MV-4-11 (cell line): ENCODE measurements at places on chromosomes 6 and 20.

DNA sequence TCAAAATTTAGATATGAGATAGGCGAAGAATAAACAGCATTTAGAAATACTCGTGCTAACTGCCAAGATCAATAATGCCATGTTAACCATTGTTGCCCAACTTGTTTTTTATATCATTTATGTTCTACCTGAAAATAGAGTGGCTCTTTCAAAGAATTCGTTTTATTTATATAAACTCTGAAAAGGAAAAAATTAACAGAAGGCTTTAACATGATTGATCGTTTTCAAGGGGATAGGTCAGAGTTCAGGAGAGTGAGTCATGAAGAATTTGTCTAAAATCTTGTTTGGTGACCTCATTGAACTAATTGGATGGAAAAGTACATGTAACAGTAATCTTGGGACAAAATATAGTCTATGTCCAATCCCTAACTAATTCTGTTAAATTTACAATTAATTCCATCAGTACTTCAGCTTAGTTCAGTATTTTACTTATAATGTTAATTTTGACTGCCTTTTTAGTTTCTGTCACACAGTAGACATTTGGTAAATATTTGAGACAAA is 11.1 kb upstream of the ELOVL2 start:
- no peak for DNase-seq

DNA sequence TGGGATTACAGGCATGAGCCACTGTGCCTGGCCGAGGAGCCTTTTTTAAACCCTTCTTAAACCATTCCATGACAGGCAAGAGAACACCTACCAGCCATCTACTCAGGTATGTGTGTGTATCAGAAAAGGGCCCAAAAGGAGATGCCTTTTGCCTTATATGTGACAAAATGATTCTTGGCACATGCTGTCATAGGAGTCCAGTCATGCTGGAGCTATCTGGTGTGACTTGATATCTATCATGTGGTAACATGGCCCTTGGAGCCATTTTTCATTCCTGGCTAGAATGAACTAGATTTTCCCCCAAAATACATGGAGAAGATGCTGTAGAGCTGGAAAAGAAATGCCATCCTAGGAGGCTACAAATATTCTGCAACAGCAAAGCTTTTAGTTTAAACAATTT is 129.1 kb downstream of the DST start:
- no peak for DNase-seq

- no peak for DNase-seq
These were observed 15.2 kb downstream of the PGBD1 start for GRCh38 chr6:28296520-28297060.

GRCh38 chr6:88725111-88725975 is 238.1 kb downstream of the RNGTT start:
- no peak for DNase-seq

- DNase-seq, result no peak
These were observed 27.7 kb downstream of the IL20RA start for GRCh38 chr6:137017081-137017480.

GRCh38 chr6:129342796-129343195 is 367.2 kb downstream of the ARHGAP18 start:
- DNase-seq, result no peak

DNA sequence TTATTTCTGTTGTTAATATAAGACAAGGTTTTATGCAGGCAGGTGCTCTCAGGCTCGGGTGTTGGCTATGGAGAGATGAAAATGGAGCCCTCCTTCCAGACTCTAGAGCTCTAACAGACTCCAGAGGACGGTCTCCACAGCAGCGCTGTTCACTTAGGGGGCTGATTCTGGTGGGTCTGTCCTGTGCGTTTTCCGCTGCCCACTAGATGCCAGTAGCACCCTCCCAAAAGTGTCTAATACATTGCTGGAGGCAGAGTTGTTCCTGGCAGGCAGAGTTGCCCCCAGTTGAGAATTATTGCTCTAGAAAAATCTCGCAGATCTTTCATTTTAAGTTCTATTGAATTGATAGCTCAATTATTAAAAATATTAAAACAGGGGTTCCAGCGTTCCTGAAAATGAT is 109.9 kb downstream of the MAP3K4 start:
- peak; percentile 4 for DNase-seq

DNA sequence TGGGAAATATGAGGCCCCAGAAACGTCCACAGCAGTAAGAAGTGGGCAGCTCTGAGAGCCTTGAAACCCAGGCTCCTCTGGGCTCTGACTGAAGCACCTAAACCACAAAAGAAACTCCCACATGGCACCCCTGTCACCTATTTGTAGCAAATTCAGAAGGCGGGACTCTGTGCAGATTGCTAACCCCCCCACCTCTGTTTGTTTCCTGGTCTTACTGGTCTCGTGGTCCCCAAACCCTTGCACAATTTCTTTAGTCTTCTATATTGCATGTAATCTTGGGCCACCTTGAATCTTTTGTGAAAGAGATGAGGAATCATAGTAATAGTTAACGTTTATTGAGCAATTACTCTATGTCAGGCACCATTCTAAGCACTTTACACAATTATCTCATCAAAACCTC is 154.3 kb downstream of the PREX1 start:
- peak; percentile 52 for DNase-seq

DNA sequence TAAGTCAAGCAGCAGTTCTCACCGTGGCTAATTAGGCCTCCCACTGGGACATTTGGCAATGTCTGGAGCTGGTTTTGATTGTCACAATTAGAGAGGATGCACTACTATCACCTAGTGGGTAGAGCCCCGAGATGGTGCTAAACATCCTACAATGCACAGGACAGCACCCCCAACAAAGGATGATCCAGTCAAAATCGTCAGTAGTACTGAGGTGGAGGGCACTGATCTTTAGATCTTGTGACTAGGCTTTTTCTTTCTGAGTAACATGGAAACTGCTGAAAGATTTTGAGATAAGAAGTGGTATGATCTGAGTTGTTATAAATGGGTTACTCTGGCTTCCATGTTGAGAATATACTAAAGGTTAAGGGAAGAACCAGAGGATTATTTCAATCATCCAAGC is 12.0 kb downstream of the UBD start:
- DNase-seq, result no peak

GRCh38 chr6:111865909-111866546 is 7.2 kb downstream of the FYN start:
- no peak for DNase-seq

DNA sequence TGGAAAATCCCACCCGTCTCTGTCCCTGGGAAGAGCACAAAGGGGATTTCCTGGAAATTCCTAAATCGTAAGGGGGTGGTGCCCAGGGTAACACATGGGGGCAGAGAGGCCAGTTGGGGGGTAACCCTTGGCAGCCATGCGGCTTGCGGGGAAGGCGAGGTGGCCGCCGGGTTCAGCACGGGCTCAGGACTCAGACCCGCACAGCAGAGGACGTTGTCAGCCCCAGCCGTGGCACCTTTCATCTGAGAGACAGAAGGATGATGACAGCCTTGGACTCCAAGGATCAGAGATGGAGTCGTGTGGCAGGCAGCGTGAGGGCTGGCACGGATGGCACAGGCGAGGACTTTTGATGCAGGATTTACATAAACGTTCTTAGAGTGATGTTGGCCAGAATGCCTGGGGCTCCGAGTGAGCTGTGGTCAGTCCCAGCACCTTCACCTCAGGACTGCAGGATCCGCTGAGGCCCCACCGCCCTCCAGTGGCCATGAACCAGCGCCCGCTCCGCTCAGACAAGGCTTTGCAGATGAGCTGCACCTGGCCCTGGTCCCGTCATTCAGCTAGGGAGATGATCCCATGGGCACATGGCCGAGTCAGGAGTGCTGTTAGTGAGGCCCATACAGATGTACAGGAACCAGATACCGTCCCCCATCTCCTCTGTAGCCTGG is 190.3 kb downstream of the TAF4 start:
- DNase-seq, result no peak

DNA sequence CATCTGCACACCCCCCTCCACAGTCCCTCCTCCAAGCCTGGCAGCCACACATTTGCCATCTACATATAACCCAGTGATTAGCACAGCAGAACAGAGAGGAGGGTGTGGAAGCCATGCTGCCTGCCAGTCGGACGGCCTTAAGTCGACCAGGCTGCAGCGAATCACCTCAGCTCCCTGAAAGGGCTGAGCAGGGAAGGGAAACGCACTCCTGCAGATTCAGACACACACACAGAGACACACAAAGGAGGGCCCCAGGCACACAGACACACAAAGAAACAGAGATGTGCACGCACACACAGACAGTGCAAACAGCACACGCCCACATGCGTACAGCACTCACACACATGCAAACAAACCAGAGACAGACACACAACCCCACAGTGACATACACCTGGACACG is 11.2 kb upstream of the SIRPA start:
- peak; percentile 25 for DNase-seq

DNA sequence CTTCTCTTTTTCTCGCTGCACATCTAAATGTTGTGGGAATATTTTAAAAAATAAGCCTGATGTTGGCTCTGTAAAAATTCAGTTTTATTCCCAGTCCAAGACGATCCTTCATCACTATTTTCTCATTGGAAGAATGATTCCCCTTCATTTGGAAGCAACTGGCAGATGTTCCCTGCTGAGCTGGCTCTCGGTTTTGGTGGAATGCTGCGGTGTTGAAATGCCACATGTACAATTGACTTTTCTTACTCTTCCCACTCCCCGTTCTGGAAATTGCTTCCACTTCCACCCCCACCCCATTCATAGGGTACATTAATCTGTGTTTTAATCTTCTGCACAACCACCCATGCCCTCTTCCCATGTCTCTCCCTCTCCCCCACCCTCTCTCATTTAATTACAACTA is 496.3 kb upstream of the MAP3K7 start:
- DNase-seq, result no peak

DNA sequence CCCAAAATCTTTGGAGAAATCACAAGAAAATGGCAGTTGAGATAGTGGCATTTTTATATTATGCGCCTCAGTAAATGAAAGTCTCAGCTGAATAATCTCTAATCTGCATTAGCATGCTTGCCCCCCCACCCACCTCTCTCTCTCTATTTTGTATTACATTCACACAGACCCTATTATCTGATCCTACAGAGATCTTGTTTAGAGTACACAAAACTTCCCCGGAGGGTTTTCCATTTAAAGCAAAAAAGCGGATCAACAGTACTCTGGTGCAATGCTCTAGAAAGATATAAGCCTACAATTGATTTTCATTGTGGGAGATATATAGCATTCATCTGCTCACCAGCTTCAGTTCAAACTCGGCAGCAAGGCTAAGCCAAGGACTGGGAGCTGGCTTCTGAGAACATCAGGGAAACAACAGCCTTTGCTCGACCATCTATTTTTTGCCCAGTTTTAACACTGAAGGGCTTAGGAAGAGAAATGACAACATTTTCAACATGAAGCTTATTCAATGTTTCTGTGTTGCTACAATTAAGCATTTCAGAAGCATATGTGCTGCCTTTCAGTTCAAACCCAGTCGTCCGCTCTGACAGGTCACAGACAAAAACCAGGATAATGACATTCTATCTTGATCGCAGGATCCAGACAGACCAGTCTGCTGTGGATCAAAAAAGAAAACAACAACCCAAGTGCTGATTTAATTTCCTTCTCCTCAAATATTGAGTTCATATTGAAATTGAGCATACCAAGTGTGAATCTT is 137.6 kb upstream of the ATXN1 start:
- no peak for DNase-seq

- DNase-seq, result peak; percentile 66
These were observed 2.8 kb upstream of the MC3R start for GRCh38 chr20:56245761-56246160.

GRCh38 chr6:112831022-112831421 is 483.9 kb downstream of the RFPL4B start:
- no peak for DNase-seq

DNA sequence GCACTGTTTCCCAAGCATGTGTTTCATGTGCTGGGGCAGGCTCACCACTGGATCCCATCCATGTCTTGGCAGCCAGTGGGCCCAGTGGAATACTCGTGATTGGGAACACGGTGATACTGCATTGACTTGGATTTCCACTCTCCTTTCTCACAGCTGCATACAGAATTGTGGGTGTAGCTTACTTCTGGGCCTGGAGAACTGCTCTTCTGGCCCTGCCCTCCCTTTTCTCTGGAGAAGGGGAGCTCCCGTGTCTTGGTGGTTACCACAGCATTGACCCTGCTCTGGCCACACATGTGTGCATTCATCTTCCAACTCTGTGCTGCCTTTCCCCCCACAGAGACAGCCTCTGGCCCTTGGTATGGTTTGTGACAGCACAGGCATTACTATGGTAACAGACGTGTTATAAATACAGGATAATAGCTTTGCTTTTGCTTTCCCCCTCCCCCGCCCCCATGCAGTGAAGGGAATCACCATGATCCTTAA is 21.6 kb downstream of the SOBP start:
- no peak for DNase-seq

DNA sequence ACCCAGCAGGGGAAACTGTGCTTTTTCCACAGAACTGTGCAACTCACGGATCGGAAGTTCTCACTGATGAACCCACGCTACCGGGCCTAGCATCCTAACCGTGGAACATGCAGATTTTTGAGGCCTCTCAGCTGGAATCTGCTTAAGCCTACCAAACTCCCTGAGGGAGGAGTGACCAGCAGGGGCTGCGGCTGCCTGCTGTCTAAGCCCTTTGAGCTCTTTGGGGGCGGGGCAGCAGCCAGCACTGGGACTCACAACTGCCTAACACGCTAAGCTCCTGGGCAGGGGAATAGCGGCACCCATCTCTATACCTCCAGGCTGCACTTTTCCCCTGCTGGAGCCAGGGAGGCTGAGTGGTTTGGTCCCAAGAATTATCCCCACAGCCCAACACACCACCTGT is 20.4 kb upstream of the METTL24 start:
- no peak for DNase-seq

DNA sequence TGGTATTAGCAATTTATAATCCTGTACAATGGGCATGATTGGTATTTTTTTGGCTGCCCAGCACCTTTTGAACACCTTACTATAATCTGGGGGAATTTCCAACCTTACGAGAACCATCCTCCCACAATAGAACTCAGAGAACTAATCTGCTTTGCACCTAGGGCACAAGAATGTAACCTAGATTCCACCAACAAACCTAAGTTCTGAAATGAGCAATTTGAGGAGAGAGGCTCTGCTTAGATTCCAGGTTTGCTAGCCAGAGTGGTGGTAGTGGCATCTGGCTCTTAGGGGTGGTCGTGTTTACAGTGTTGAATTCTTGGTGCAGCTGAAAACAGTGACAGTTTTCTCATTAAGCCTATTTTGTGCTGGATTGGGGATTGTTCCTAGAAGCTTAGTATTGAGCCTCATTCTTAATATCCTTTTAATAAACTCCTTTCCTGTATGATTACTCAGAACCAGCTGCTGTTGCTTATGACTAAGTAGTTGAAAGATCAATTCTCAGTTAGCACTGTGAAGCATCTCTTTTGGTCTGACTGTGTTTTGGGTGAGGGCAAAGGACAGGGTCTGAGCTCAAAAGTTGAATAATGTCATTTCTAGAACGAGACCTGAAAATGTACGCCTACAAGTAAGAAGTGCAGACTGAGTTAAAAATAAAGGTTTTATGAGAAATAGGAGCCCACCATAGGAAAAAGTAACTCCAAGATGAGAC is 385.6 kb downstream of the CDKAL1 start:
- no peak for DNase-seq

- DNase-seq, result no peak
These were observed 228.1 kb upstream of the RAB32 start for GRCh38 chr6:146315381-146316174.
